ENCODE measurements at places on chromosomes 2 and 18.

GRCh38 chr2:134194519-134194918 is 59.4 kb upstream of the MGAT5 start:
- no peak for DNase-seq

DNA sequence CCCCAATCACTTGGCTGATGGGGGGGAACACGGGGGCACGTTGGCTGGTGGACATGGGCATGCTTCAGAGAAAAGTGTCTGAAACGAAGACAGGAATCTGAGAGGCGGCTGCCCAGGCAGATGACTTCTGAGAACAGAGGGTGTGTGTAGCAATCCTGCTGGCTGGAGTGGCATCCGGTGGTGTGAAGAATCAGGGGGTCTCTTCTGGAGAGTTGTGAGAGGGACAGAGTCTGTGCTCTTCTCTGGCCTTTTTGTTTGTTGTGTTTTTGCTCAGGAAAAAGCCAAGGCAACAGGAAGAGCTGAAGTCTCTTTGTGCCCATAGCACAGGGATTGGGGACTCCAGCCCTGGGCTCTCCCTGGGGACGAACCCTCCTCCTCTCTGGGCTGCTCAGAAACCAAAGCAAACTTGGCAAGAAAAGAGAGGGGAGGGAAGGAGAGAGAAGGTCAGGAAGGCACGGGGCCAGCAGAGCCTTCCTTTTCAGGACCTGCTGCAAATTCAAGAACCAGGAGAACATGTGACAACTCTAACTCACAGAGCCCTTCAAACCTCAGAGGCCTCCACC is 97.0 kb upstream of the SMAD2 start:
- DNase-seq: no peak

DNA sequence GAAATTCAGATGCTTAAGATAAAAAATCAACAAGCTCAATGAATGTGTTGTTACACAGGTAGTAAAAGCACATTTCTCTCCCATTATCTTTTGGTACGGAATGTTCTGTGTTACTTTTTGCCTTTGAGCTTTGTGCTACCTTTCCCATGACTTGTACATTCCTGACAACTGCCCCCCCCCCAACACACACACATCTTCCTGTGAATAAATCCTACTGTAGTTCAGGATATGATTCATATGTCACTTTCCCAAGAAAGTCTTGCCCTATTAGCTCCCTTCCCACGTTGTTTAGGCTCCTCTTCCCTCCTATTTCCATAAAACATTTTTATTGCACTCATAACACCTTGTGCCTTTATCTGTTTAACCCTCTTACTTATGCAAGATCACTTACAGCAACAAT is 442.6 kb upstream of the LRATD1 start:
- no peak for DNase-seq

- no peak for DNase-seq
These were observed 9.0 kb upstream of the NPPC start for GRCh38 chr2:231935207-231935524.

DNA sequence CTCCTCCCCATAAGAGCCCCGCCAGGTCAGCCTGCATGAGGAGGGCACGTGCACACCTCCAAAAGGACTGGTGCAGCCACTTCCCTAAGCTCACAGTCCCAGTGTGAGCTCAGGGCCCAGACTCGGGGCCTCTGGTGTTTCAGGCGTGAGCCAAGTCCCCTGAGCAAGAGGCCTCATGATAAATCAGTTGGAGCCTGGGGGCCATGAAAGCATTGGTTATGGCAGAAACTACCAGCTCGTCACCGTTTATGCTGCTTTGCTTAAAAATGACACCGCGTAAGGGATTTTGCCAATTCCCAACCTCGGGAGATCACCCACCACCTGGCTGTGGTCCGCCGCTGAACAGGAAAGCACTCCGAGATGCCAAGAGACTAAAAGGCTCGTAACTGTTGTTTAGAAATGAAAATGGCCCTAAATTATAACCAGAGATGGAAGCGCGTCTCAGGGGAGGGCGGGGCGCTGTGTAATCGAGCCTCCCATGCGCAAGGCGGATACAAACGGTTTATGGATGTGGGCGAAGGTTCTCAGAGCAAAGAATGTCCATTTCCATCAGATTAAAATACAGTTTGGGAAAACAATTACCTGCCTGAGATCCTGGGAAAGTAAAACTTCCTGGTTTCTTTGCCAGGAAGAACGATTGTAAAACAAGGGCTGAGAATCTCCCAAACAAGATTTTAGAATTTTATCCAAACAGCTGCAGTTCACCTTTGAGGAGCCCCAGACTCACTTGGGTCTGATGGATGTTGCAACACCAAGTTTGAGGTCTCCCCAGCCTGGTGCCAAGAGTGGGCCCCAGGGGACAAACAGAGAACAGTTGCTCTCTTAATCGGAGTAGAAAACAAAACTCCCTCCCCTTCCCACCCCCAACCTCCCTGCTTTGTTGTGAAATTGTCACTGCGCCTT is 141.4 kb downstream of the BCL2 start:
- peak; percentile 28 for DNase-seq

GRCh38 chr2:71668326-71669057 is 215.1 kb downstream of the DYSF start:
- no peak for DNase-seq

GRCh38 chr2:130307850-130308249 is 34.8 kb upstream of the IMP4 start:
- DNase-seq: no peak

- DNase-seq: no peak
These were observed 71.1 kb downstream of the MTA3 start for GRCh38 chr2:42639340-42640077.

GRCh38 chr2:16251511-16252225 is 311.3 kb downstream of the MYCN start:
- DNase-seq: no peak

- no peak for DNase-seq
These were observed 55.9 kb downstream of the TMEM185B start for GRCh38 chr2:120167272-120167671.

- DNase-seq: no peak
These were observed 22.5 kb downstream of the PTPN18 start for GRCh38 chr2:130378206-130378897.

DNA sequence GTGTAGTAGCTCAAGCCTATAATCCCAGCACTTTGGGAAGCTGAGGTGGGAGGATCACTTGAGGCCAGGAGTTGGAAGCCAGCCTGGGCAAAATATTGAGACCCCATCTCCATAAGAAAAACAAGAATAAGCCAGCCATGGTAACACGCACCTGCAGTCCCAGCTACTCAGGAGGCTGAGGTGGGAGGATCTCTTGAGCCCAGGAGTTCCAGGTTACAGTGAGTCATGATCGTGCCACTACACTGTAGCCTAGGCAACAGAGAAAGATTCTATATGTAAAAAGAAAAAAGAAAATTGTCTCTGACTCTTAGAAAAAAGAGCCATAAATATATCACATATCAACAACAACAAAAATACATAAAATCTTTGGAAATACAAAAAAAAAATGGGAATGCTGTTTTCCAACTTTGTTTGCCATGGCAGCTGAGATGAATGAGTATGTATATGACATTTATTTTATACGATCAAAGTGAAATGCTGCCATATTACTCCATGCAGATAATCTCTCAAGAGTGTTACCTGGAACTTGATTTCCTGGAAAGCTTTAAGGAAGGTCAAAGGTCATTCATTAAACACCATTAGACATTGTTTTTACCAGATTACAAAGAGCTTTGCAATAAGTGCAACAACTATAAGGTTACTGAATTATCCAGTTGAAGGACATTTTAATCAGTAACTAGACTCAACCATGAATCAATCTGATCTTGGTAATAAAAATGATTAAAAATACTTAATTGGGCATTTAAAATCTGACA is 19.7 kb upstream of the DAPL1 start:
- no peak for DNase-seq

DNA sequence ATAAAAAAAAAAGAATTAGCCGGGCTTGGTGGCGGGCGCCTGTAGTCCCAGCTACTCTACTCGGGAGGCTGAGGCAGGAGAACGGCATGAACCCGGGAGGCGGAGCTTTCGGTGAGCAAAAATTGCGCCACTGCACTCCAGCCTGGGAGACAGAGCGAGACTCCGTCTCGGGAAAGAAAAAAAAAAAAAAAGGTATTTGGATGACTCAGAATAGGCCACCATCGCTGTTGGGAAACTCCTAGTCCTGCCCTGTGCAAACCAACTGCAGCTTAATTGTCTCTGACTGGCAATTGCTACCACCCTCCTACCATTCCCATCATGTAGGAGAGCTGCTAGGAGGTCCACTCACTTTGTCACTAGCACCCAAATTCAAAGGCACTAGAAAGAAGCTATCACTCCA is 43.5 kb downstream of the ATP8B1 start:
- no peak for DNase-seq

DNA sequence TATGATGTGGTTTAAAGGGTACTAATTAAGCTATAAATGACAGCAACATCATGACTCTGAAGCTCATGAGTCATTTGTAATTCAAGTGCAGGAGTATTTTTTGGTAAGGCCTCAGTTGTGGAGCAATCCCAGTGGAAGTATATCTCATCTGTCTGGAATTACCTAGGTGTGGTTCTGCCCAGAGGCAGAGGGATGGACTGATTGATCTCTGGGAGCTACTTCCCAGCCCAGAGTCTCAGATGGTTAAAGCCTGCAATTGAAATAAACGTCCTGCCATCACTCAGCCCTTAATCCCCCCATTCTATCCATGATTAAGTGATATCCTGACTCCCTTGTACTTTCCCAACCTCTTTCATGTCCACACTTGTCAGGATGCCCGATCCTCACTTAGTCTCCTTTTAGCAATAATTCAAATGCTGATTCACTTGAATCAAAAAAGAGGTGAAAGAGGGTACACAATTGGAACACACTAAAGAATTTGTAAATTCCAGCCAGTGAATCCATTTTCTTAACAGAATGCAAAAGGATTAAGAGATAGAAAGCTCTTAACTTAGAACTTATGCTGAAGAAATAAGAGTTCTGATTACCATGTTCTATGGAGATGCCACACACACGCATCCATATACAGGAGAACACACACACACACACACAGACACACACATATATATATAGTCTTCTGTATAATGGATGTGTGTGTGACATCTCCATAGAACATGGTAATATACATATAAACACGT is 664.4 kb downstream of the NYAP2 start:
- DNase-seq: no peak

DNA sequence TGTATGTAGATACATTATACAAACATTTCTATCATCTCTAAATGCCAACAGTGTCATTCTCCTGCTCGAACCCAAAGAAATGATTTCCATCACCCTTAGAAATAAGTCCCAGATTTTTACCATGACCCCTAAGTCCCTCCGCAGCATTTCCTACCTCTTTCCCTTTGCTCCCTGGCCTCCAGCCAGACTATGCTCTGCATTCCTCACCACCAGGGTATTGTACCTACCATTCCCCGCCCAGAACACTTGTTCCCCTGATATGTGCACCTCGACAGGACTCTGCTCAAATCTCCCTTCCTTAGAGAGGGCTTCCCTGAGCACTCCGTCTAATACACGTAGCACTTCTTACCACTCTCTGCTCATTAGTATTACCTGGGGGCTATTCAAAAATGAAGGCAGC is 630.2 kb downstream of the ARHGAP15 start:
- DNase-seq: no peak

- no peak for DNase-seq
These were observed 122.2 kb downstream of the CAPN13 start for GRCh38 chr2:30684996-30685395.

- DNase-seq: no peak
These were observed 198.9 kb upstream of the RAB6C start for GRCh38 chr2:129780316-129781270.

DNA sequence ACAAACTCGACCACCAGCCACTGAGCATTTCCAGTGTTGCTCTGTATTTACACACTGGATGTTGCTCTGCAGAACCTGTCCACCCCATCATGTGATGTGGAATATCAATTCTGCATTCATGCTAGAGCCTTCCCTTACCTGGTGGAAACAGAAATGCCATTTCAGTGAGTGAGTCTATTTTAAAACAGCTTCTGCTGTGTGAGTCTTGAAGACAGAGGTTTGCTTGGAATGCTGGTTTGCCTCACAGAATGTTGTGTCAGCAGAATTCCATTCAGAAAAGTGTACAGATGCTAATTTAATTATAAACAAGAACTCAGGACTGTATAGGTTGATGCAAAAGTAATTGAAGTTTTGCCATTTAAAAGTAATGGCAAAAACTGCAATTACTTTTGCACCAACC is 118.3 kb downstream of the MAP3K20 start:
- DNase-seq: no peak

- no peak for DNase-seq
These were observed 37.1 kb downstream of the EVA1A start for GRCh38 chr2:75523313-75524275.

DNA sequence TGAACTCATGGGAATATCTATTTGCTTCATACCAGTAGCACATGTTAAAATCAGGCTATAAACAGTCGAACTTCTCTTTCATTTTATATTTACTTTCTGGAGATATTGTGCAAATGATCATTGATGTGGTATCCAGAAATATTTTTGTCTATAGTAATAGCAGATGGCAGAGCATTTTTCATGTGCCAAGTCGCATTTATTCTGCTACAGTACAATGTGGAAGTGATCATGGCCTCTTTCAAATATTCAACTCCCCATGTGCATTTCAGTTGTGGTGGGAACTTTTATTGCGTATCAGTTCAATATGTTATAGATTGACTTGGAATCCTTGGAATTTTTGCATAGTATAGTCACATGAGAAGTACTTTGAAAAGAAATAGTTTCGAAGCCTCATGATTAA is 57.4 kb downstream of the RHBDD1 start:
- DNase-seq: no peak

DNA sequence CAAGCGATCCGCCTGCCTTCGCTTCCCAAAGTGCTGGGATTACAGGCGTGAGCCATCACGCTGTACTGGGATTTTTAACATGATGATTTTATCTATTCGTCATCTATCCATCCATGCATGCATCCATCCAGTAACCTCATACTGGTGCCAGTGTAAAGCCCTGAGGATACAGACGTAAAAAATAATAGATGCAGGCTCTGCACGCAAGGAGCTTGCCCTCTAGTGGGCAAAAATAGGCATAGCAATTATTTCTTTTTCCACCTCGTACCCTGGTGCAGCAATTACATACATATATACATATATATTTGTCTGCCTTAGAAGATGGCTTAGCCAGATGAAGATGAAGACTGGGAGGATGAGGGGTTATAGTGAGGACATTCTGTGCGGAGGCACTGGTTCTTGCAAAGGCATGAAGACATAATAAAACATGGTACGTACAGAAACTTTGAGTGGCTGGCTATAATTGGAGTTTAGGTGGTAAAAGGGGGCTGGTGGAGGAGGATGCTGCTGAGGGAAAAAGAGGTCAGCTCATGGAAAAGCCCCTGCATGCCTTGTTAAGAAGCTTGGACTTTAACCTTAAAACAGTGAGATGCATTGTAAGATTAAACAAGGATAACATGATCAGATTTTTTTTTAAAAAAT is 19.6 kb upstream of the RPIA start:
- no peak for DNase-seq

All from NCI-H1092 (cell line).